ENCODE measurements at places on chromosomes 3 and 15. TPM values are rescaled to one million over a fixed set of nuclear protein-coding genes. Genes with fewer than 3 reads are reported as not detected.

Gene OXTR
- 0.12 TPM for total RNA-seq

Gene ZNF385D
- 2.7 TPM for total RNA-seq

Gene LDHAL6B
- not detected for total RNA-seq

Gene IMPG2
- total RNA-seq, result 0.05 TPM

Gene SMCO1
- not detected for total RNA-seq

Gene LOXL1
- 1.1 TPM for total RNA-seq

Gene DPPA2
- not detected for total RNA-seq

Gene FOXL2
- not detected for total RNA-seq

Gene HIGD2B
- not detected for total RNA-seq

Data from right lobe of liver (tissue), 6 donors.